ENCODE measurements at places on chromosomes 2 and 18.

DNA sequence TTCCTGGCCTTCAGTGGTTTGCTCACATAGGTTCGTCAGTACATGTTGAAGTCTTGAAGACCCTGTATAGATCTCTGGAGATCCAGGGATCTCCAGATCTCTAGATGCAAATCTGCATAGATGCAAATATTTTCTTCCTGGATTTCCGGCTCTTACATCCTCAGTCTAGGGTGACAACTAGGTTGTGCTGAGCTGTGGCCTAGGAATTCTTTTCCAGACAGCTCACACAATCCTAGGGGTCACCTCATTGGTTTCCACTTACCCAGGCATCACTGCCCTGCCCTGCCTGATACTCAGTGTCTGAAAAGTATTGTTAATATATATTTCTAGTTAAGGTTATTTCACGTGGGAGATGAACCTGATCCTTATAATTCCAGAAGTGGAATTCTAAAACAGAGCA lies 105.1 kb upstream of the TTC27 start:
- DNase-seq = no peak

- DNase-seq = no peak
Observed at GRCh38 chr2:98412751-98413458, 31.8 kb upstream of the INPP4A start.

- DNase-seq = no peak
Observed at GRCh38 chr2:8427211-8427610, 254.6 kb upstream of the ID2 start.

GRCh38 chr18:11962597-11962996 lies 18.7 kb upstream of the IMPA2 start:
- DNase-seq = no peak

DNA sequence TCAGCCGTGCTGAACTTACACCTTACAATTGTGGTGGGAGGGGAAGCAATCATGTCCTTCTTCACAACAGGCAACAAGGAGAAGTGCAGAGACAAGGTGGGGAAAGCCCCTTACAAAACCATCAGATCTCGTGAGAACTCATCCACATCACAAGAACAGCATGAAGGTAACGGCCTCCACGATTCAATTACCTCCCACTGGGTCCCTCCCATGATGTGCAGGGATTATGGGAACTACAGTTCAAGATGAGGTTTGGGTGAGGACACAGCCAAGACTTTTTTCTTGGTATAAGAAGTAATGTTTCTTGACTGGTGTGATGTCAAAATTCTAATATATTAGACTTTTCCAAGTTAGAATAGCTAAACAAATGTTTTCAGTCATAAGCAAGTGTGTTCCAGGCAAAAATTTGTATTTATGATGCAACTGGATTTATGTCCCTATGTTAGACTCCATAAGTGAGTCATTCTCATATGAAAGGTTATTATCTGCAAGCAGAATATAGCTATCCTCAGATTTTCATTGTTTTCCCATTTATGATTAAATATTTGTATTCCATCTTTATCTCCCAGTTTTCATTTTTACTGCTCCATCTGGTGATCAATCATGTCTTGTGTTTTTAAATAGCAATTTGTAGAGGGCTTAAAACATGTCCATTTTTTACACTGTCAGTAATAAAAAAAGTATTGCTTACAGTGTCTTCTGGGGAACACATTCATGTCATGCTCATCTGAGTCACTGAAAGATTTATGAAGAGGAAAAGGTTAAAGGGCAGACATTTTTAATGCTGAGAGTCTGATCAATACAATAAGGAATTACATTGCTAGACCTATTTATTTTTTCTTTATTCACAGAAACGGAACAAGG lies 995.2 kb upstream of the CDH2 start:
- no peak for DNase-seq

DNA sequence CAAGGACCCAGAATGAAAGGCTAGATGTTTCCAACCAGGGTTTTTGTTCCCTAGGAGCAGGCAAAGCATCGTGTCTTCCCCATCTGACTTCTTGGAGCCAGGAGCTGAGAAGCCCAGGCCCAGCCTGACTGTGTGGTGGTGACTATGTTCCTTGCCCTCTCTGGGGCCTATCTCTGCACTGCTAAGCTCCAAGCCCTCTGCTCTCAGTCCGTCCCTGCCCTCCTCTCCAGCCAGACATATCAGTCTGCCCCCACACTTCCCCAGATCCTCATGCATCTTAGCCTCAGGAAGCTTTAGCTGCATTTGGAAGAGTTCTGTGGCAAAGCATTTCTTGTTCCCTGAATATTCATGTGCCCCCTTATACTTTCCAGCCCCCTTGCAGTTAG lies 196.6 kb downstream of the CYP26B1 start:
- no peak for DNase-seq

GRCh38 chr2:100214265-100214971 lies 72.0 kb upstream of the AFF3 start:
- DNase-seq = no peak

DNA sequence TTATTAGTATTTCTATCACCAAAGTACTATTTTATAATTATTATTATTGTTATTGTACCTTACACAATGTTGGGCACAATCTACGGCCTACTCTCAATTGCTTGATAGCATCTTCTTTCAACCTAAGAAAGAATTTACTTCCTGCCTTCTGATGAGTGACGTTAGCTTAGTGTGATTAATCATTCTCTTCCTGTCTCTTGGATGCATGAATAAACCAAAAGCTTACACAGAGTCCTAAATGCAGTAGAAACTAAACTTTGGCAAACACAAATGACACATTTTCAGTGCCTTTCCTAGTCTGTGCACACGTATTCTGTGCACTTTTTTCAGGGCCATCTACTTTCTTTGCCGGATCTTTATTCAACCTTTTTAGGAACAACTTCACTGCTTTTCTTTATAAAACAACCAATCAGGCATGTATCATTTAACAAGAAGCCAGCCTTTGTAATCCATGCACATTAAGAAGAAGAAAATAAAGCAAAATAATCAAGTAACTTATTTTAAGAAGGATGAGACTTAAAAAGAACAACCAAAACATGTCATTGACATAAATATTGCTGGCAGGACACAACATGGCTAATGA lies 19.1 kb downstream of the TRAK2 start:
- peak; percentile 48 for DNase-seq

DNA sequence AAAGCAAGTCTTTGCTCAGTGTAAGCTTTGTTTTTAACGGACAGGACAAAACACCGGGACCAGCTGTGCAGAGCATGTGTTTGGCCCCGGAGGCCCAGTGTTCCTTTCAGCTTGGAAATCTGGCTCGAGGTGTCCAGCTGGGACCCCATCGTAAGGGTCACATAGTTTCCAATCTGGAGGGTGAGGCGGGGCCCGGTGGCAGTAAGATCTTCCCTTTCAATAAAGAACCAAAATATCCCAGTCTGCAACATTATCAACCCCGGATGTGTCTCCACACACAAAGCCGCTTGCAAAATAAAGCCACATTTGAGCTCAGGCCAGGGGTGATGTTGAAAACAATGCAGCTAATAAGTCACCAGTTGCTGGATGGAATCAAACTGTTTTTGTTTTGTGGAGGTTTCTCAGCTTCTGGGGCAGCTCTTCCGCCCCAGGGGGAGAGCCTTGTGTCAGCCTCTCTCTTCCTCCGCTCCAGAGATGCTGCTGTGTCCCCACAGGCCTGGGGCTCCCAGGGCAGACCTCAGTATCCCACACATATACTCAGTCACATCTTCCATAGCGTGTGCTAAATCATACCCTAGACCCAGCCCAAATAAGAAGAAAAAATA lies 138.6 kb upstream of the GLI2 start:
- no peak for DNase-seq

GRCh38 chr2:33617989-33618388 lies 18.9 kb upstream of the FAM98A start:
- DNase-seq = no peak

DNA sequence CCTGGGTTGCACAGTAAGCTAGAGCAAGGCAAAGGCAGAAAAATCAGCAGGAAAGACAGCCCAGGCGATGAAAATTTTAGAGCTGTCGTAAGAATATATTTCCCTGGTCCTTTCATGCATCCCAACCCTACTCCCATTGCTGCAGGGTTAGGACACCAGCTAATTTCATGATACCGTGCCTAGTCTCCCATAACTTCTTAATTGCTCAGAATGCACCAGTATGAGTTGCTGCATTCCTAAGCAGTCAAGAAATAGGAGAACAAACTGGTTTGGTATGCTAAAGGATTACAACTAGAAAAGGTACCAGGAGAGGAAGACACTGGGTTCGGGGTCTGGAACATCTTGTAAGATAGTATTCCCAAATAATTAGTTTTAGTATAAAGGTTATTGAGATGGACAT lies 269.4 kb upstream of the NRXN1 start:
- no peak for DNase-seq

GRCh38 chr2:97936199-97936598 lies 59.5 kb downstream of the TMEM131 start:
- DNase-seq = no peak

- DNase-seq = peak; percentile 56
Observed at GRCh38 chr2:40760071-40760666, 308.3 kb upstream of the SLC8A1 start.

GRCh38 chr2:10289352-10289751 lies 13.4 kb upstream of the HPCAL1 start:
- no peak for DNase-seq

- peak; percentile 37 for DNase-seq
Observed at GRCh38 chr2:33160191-33160590, 213.4 kb downstream of the LTBP1 start.

GRCh38 chr2:217392930-217393584 lies 533.2 kb upstream of the TNP1 start:
- no peak for DNase-seq

DNA sequence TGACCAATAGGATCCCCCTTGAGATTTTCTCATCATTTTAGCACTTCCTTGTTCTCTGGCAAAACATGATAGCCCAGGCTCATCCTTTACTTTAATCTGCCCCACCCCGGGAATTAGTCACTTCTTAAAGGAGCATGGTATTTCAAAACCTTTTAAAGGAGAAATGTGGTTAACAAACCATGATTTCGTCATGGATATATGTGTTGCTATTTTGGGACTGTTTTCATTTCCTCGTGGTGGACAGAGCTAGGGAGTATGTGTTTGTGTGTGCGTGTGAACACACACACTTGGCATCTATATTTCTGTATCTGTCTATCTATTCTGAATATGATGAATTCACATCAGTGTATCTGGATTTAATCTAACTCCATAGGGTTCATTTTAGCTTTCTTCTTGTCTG lies 128.1 kb downstream of the BIRC6 start:
- DNase-seq = peak; percentile 49

- no peak for DNase-seq
Observed at GRCh38 chr18:27298214-27298804, 113.2 kb upstream of the CHST9 start.

DNA sequence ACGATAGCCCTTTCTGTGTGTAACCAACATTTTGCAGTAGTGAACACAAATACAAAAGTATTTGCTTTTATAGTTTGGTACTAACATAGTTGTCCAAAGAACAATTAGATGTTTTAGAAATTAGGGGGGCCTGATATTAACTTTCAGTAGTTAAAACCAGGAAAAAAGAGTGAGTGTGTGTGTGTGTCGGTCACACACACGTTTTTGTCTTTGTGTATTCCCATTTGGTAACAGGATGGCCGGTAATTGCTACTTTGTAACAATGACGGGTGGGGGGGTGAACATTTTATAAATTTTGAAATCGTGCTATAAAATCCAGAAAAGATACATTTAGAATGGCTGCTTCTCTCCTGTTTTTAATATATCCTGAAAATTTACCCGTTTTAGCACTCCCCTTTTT lies 1.5 kb downstream of the PPIG start:
- no peak for DNase-seq

DNA sequence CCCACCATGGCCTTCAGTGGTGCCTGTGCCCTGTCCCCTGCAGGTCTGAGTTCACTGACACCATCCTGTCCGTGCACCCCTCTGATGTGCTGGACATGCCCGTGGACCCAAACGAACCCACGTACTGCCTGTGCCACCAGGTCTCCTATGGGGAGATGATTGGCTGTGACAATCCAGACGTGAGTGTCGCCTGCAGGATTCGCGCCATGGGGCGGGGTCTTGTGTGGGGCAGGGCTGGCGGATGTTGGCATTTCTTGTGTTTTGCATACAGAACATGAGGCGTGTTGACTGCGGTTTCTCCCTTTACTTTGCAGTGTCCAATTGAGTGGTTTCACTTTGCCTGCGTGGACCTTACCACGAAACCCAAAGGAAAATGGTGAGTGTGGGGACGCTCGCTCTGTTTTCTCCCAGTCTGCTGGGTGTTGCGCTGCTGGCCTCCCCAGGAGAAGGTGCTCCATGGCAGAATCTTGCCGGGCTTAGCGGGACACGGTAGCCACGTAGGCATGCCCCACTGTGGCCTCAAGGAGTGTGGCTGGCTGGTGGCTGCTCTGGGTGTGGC lies 11.5 kb upstream of the D2HGDH start:
- DNase-seq = no peak

DNA sequence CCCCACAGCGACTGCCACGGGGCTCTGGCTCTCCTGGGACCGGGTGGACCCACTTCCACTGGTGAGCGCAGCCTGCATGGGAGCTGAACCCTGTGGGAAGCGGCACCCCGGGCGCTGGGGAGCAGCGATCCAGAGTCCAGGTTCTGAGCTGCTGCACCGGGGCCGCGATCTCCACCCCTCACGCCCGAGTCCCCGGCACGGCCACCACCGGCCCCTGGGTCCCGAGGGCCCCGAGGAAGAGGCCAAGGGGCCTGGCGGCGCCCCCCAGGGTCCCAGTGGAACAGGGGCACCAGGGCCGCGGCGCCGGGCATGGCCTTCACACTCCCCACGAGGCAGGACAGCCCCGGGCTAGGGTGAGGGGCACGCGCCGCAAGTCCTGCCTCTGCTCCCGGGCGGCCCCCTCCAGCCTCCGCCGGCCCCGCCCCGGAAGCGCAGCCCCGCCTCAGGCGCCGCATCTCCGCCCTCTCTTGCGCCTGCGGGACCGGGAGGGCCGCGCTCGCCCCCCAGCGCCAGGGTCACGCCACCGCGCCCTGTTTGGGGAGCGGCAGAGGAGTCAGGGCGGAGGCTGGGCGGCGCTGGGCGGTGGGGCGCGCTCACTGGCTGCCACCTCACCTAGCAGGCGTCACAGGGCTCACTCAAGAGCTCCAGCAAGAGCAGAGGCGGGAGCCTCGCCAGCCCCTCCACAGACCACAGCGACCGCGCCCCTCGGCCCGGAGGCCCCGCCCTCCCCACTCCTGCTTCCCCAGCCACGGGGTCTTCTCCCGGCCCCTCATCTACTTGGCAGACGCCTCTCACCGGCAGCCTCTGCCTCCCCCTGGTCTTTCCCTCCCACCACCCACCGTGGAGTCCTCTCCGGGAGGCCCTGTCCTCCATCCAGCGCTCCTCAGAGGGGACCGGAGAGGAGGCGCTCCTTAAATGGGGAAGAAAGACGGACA lies 26.8 kb downstream of the THAP4 start:
- peak; percentile 77 for DNase-seq

- DNase-seq = no peak
Observed at GRCh38 chr18:22309191-22309590, 108.5 kb downstream of the CTAGE1 start.

DNA sequence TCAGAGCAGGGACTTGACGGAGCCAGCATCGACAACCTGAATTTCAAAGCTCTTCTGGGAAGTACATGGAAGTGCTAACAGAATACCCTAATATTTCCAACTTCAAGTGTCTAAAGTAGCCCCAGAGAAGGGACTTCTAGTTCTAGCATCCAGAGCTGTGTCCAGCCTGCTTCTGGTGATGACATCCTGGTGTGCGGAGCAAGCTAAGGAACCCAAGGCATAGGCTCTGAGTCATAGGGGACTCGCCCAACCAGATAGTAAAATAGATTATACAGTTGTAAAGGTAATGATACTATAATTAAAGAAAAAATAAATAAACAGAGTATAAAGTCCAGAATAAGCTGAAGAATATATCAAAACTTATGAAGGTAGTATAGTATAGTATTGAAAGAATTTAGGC lies 108.1 kb upstream of the SERPINE2 start:
- peak; percentile 49 for DNase-seq

- peak; percentile 61 for DNase-seq
Observed at GRCh38 chr18:23992089-23992940, 22.2 kb upstream of the TTC39C start.
